ENCODE measurements at places on chromosomes 7 and 10.

- no peak for DNase-seq
Measured at GRCh38 chr10:95440756-95441546, 120.2 kb downstream of the SORBS1 start.

- DNase-seq = peak; percentile 20
Measured at GRCh38 chr7:47326220-47326619, 255.7 kb downstream of the TNS3 start.

DNA sequence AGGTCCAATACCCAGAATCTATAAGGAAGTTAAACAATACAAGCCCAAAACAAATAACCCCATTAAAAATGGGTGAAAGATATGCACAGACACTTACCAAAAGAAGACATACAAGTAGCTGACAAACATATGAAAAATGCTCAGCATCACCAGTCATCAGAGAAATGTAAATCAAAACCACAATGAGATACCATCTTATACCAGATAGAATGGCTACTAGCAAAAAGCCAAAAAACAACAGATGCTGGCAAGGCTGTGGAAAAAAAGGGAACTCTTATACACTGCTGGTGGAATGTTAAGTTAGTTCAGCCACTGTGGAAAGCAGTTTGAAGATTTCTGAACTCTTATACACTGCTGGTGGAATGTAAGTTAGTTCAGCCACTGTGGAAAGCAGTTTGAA lies 331.1 kb downstream of the KIF20B start:
- DNase-seq = peak; percentile 21

DNA sequence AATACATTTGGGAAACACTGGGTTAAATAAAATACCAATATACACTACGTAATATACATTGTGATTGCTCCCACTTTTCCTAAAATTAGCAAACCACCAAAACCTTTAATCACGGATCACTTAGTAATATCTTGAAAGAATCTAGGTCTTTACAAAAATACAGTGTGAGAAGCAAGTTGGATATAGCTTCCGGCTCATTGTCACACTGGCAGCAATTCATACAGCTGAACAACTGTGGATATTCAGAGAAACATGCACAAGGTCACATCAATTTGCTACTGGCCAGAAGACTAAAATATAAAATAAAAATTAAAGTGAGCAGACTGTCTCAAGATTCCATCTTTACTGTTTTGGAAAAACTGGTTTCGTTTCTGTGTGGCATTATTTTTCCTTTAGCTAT lies 69.1 kb downstream of the ZNF438 start:
- no peak for DNase-seq

- no peak for DNase-seq
Measured at GRCh38 chr7:22640269-22640668, 86.7 kb upstream of the IL6 start.

- no peak for DNase-seq
Measured at GRCh38 chr10:76301211-76301610, 869.8 kb downstream of the LRMDA start.

GRCh38 chr7:39650676-39651075 lies 27.3 kb downstream of the RALA start:
- DNase-seq = peak; percentile 37

GRCh38 chr7:152520861-152521302 lies 85.1 kb upstream of the KMT2C start:
- no peak for DNase-seq

DNA sequence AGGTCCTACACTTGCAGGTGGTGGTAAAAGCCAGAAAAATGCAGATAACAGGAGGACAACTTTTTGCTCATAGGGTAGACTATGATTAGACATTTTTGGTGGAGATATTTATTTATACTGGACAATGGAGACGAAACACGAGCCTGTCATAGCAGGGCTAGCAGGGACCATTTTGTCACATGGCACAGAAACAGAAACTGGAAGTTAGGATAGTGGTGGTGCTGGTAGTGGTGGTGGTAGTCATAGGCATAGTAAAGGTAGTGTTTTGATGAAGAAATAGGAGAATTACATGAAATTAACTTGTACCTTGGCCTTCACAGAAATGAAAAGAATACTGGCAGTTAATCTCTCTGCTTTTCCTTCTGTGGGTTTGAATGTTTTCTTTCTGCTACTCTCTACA lies 8.8 kb upstream of the MGAM start:
- DNase-seq = no peak

DNA sequence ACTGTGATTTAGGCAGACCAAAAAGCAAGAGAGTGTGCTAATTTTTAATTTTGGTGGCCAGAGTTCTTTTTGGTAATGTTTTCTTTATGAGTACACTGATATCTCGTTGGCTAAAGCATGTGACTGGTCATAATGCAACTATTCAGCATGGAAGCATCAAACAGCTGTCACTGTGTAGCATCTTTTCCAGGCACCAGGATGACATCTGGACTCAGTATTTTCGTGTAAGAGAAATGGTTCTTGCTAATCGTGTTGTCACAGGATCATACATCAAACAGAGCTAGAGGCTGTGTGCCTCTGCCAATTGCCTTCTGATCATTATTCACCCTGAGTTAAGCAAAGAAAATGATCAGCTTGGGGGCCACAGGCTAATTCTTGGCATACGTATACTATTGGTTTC lies 118.9 kb downstream of the SND1 start:
- no peak for DNase-seq

All from fibroblast of the conjunctiva (primary cell).